ENCODE measurements at places on chromosomes 3 and 15.

- DNase-seq = no peak
Observed at GRCh38 chr3:31008994-31009393, 114.5 kb upstream of the GADL1 start.

GRCh38 chr15:32908135-32908801, 190.5 kb downstream of the GREM1 start:
- no peak for DNase-seq

GRCh38 chr3:41324156-41324475, 124.8 kb downstream of the CTNNB1 start:
- no peak for DNase-seq

- no peak for DNase-seq
Observed at GRCh38 chr15:66785637-66786036, 83.6 kb downstream of the SMAD6 start.

DNA sequence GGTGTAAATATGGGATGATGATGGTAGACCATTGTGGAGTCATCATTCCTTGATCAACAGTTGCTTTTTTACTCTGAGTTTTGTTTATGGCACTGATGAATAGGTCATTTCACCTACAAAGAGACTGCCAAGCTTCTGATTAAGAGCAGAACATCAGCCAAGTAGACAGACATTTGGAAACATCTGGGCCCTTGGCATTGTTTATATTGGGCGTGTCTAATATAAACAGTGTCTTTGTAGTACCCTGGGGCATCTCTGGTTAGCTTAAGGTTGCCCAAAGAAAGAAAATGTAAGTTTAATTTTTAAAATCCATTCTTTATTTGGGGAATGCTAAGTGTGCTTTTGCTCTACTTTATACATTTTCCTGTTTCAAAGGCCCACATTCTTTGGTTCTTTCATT, 377.0 kb downstream of the FEZF2 start:
- DNase-seq = no peak

DNA sequence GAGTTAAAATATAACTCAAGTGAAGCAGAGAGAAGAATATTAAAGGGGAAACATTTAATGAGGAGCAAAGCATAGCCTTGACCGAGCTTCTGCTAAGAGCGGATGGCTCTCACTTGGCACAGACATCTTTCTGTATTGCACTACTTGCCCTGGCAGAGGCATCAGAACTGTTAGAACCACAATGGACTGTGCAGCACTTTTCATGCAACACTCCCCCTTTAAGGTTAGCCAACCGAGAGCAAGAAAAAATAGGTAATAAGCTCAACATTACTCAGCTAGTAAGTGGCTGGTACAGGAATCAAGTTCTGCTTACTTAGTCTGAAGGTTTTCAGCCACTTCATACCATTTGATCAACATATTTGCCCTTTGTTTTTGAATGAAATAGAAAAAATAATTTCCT, 33.7 kb downstream of the CRTC3 start:
- DNase-seq = no peak

All from HAP-1 (cell line).